ENCODE measurements at places on chromosomes 5 and 9. TPM values are rescaled to one million over a fixed set of nuclear protein-coding genes. Genes with fewer than 3 reads are reported as not detected.

GRCh38 chr5:134738963-134739661 is 764 bp downstream of the CAMLG start:
- H3K27me3 ChIP-seq: no peaks in the 10 kb centered on the region
- H3K4me1 ChIP-seq: peaks cover 16% of the 10 kb centered on the region
- peak overlapping the region; percentile 95 for H3K27ac ChIP-seq
- peak; percentile 86 for DNase-seq

- no peaks in the 10 kb centered on the region for H3K27me3 ChIP-seq
- no peaks in the 10 kb centered on the region for H3K36me3 ChIP-seq
- H3K27ac ChIP-seq: no peak overlapping the region
- H3K4me1 ChIP-seq: no peaks in the 10 kb centered on the region
- H3K4me3 ChIP-seq: no peak overlapping the region
Observed at GRCh38 chr5:125654392-125654791, 768.8 kb upstream of the GRAMD2B start.

TNFSF8 gene
- polyA plus RNA-seq: 0.25 TPM

- no peaks in the 10 kb centered on the region for H3K4me1 ChIP-seq
- DNase-seq: no peak
- H3K4me3 ChIP-seq: no peak overlapping the region
- H3K27me3 ChIP-seq: peaks cover 7% of the 10 kb centered on the region
- no peak overlapping the region for H3K27ac ChIP-seq
- H3K36me3 ChIP-seq: no peaks in the 10 kb centered on the region
Observed at GRCh38 chr5:151617841-151618710, 26.9 kb upstream of the FAT2 start.

OTULINL gene
- 15.8 TPM for polyA plus RNA-seq

DNA sequence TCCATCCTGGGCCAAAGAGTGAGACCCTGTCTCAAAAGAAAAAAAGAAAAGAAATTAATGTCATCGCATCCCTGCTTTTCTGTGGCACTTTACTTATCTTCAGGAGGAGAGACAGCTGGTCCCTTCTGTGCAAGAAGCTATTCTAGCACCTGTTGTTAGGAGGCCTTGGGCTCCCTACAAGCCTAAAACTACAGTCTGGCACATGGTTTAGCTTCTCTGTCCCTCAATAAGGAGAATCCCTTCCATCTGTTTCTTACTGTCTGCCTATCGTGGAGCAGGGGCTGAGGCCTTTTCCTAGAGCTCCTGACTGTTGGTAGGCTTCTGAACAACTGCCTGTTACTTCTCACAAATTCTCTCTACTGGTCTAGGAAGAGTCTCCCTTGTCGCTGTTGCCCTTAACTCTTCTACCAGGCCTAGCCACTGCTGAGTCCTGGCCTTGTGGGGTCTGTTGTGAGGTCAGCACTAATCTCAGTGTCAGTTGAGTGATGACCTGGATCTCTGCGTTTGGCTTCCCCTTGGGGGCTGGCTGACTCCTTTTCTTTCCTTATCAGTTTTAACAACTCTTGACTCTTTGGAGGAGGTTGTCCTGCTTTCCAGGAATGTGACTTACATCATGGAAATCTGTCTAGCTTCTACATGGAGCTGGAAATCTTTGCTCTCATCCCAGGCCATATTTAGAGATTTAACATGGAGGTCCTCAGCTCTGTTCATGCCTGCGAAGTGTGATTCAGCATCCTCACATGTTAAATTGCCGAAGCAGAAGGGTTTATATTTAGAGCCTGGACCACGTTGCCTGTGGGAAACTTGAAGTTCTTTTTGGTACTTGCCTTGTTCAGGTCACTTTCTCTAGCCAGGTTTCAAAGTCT is 5.7 kb upstream of the GARNL3 start:
- H3K4me3 ChIP-seq: no peak overlapping the region
- H3K4me1 ChIP-seq: no peaks in the 10 kb centered on the region
- H3K27ac ChIP-seq: no peak overlapping the region
- no peaks in the 10 kb centered on the region for H3K36me3 ChIP-seq
- no peak for DNase-seq
- H3K27me3 ChIP-seq: no peaks in the 10 kb centered on the region

CCDC192 gene
- 0.39 TPM for polyA plus RNA-seq

DNA sequence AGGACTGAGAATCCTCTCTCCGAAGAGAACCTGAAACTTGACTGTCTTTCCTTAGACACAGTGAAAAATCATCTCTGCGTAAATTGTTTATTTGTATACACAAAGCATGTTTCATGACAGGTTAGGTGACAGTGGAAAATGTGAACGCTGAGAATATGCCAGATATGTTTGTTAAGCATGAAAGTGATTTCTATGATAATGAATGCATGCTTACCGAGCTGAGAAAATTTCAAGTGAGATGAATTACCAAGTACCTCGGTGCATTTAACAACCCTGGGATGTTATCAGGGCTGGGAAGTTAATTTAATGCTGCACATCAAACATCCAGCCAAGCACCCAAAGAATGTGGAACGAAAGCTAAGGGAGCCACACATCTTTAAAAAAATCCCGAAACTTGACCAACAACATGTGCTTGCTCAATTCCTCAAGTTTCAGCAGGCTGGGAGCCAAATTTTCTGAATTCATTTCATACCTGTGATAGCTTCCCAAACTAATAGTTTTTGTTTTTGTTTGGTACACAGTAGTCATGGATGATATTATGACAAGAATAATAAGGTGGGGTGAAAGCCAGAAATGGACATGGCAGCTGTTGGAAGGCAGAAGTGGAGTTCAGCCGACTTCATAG is 336.9 kb downstream of the ARHGEF28 start:
- no peaks in the 10 kb centered on the region for H3K27me3 ChIP-seq
- H3K4me1 ChIP-seq: no peaks in the 10 kb centered on the region
- H3K4me3 ChIP-seq: no peak overlapping the region
- H3K36me3 ChIP-seq: no peaks in the 10 kb centered on the region
- H3K27ac ChIP-seq: no peak overlapping the region

LEAP2 gene
- polyA plus RNA-seq: 12.3 TPM

DNA sequence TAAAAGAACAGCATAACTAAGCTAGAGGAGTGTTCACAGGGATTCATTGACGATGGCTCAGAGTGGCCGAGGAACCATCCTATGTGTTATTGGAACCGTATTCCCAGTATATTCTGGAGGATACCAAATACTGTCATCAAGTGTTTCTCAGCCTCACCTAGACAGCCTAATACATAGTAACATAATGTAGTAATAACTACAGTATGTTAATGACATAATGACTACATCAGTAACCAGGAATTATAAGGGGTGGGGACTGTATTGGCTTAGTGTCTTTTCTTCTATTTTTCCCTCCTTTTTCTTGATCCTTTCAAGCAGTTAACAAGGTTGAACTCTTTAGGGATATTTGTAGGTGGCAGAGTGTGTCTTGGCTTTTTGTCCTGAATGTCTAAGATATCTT is 26.6 kb upstream of the C9 start:
- no peaks in the 10 kb centered on the region for H3K4me1 ChIP-seq
- peaks cover 62% of the 10 kb centered on the region for H3K36me3 ChIP-seq
- H3K27ac ChIP-seq: no peak overlapping the region
- H3K27me3 ChIP-seq: no peaks in the 10 kb centered on the region
- no peak for DNase-seq

IL9 gene
- not detected for polyA plus RNA-seq

SPINK7 gene
- polyA plus RNA-seq: 0.06 TPM

- no peak overlapping the region for H3K27ac ChIP-seq
- H3K4me3 ChIP-seq: no peak overlapping the region
- no peaks in the 10 kb centered on the region for H3K36me3 ChIP-seq
Observed at GRCh38 chr5:151534350-151534749, 56.8 kb downstream of the FAT2 start.

- peaks cover 10% of the 10 kb centered on the region for H3K4me1 ChIP-seq
- no peak overlapping the region for H3K27ac ChIP-seq
- no peaks in the 10 kb centered on the region for H3K36me3 ChIP-seq
- DNase-seq: no peak
- peaks cover 33% of the 10 kb centered on the region for H3K27me3 ChIP-seq
Observed at GRCh38 chr9:132740526-132741309, 70.5 kb downstream of the GTF3C4 start.

FOXD4L6 gene
- polyA plus RNA-seq: 0.06 TPM

- H3K27ac ChIP-seq: no peak overlapping the region
- H3K4me1 ChIP-seq: no peaks in the 10 kb centered on the region
- peaks cover 29% of the 10 kb centered on the region for H3K27me3 ChIP-seq
Observed at GRCh38 chr9:113675475-113675941, 200.6 kb upstream of the ZNF618 start.

GRCh38 chr9:126036881-126037291 is 289.7 kb downstream of the PBX3 start:
- peaks cover 3% of the 10 kb centered on the region for H3K4me1 ChIP-seq
- H3K36me3 ChIP-seq: no peaks in the 10 kb centered on the region
- peaks cover 3% of the 10 kb centered on the region for H3K27me3 ChIP-seq

GRCh38 chr5:39461007-39461682 is 36.4 kb upstream of the DAB2 start:
- no peak overlapping the region for H3K4me3 ChIP-seq
- no peaks in the 10 kb centered on the region for H3K36me3 ChIP-seq
- no peaks in the 10 kb centered on the region for H3K27me3 ChIP-seq
- no peak overlapping the region for H3K27ac ChIP-seq
- H3K4me1 ChIP-seq: no peaks in the 10 kb centered on the region

IL13 gene
- 0.07 TPM for polyA plus RNA-seq

- no peaks in the 10 kb centered on the region for H3K27me3 ChIP-seq
- no peaks in the 10 kb centered on the region for H3K36me3 ChIP-seq
- no peak overlapping the region for H3K27ac ChIP-seq
- DNase-seq: no peak
- H3K4me1 ChIP-seq: no peaks in the 10 kb centered on the region
- no peak overlapping the region for H3K4me3 ChIP-seq
Observed at GRCh38 chr5:126516852-126517251, 78.2 kb downstream of the ALDH7A1 start.

LRRC70 gene
- 4.2 TPM for polyA plus RNA-seq

GRCh38 chr5:10153394-10153793 is 96.3 kb downstream of the ATPSCKMT start:
- H3K36me3 ChIP-seq: no peaks in the 10 kb centered on the region
- peaks cover 16% of the 10 kb centered on the region for H3K4me1 ChIP-seq
- no peaks in the 10 kb centered on the region for H3K27me3 ChIP-seq
- no peak for DNase-seq

GRCh38 chr9:126611592-126612325 is 2.0 kb upstream of the LMX1B start:
- DNase-seq: peak; percentile 33
- peaks cover 25% of the 10 kb centered on the region for H3K4me1 ChIP-seq
- H3K36me3 ChIP-seq: no peaks in the 10 kb centered on the region
- H3K27ac ChIP-seq: no peak overlapping the region

NR2F1-AS1 gene
- polyA plus RNA-seq: 7.2 TPM

DNA sequence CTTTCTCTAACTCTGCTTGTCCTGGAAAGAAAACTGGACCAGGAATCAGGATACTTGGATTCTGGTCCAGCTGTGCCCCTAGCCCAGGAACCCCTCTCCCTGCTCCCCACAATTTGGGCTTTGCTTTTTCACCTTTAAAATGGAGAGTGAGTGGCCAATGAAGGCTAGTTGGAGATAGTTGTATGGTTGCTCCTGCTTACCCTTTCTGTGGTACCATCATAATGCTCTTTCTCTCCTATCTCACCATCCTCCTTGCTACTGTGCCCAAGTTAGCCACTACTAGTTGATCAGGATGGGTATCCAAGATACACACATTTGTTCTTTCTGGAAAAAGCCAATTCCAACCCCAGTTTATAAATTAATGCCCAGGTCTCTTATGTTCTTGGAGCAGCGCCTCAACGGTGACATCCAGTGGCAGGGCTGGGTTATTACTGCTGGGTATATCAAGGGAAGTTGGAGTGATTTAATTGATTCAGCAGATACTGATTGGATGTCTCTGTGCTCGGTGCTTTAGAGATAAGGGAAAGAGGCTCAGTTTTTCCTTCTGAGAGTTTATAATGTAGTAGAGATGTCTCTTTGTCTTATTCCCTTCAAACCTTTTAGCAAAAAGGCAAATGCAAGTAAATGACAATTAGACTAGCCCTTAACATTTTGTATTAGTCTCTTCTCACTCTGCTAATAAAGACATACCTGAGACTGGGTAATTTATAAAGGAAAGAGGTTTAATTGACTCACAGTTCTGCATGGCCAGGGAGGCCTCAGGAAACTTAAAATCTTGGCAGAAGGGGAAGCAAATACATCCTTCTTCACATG is 38.5 kb downstream of the FAXDC2 start:
- H3K36me3 ChIP-seq: peaks cover 84% of the 10 kb centered on the region
- peak; percentile 41 for DNase-seq
- peaks cover 5% of the 10 kb centered on the region for H3K4me1 ChIP-seq
- H3K27me3 ChIP-seq: no peaks in the 10 kb centered on the region

EHMT1 gene
- 38.7 TPM for polyA plus RNA-seq

DNA sequence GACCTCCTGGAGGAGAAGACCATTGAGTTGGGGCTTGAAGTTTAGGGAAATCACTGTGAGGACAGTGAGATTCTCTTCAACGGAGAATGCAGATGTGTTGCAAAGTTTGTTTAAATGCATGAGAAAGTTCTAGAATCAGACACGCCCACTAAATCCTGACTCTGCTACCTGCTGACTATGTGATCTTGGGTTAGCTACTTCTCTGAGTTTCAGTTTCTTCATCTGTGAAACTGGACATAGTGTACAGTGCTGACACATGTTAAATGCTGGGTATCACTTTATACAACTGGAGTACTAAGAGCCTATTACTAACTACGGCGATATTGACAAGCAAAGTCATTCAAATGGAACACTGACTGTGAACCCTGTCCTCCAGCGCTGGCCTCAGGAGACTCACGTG is 255.5 kb downstream of the HSPA4 start:
- H3K4me3 ChIP-seq: no peak overlapping the region
- H3K27me3 ChIP-seq: peaks cover 3% of the 10 kb centered on the region
- H3K36me3 ChIP-seq: no peaks in the 10 kb centered on the region
- H3K27ac ChIP-seq: no peak overlapping the region
- no peak for DNase-seq

- no peaks in the 10 kb centered on the region for H3K4me1 ChIP-seq
- H3K4me3 ChIP-seq: no peak overlapping the region
- DNase-seq: no peak
- H3K36me3 ChIP-seq: peaks cover 3% of the 10 kb centered on the region
- no peaks in the 10 kb centered on the region for H3K27me3 ChIP-seq
- no peak overlapping the region for H3K27ac ChIP-seq
Observed at GRCh38 chr5:78887384-78888118, 97.6 kb downstream of the ARSB start.

DNA sequence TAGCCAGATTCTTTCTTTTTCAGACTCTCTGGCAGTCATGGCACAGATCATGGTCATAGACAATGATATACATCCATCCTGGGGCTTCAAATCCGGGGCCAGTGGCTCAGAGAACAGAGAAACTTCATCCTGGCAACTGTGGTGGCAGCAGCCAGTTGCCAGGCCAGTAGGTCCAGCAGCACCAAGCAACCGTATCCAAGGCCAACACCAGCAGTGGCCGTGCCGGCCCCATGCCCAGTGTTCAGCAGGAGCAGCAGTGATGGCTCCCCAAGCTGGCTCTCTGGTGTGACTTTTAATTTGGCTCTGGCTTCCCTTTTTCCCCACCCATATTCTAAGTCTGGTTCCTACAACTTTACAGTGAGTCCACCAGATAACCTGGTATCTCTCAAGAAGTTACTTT is 300.5 kb downstream of the DEPDC1B start:
- no peak for DNase-seq
- no peak overlapping the region for H3K27ac ChIP-seq
- no peaks in the 10 kb centered on the region for H3K27me3 ChIP-seq
